Thymus (tissue), 14 donors: ENCODE measurements at places on chromosomes 3 and 15.

DNA sequence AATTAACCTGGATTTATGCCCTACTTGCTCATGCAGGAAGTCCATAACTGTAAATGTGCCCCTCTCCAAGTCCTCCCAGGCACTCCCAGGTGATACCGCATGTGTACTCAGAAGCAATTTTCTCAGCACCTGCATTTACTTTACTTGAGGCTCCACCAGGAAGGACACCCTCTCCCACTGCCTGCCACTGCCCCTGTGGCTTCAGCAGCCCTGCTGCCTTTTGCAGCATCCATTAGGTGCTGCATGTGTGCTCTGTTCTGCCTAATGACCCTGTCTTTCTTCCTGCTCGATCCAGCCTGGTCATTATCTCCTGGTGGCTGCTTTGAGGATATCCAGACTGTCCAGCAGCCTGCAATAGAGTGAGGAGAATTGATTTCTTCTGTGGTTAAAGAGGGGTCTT lies 107.6 kb upstream of the SEMA6D start:
- no peak for DNase-seq

DNA sequence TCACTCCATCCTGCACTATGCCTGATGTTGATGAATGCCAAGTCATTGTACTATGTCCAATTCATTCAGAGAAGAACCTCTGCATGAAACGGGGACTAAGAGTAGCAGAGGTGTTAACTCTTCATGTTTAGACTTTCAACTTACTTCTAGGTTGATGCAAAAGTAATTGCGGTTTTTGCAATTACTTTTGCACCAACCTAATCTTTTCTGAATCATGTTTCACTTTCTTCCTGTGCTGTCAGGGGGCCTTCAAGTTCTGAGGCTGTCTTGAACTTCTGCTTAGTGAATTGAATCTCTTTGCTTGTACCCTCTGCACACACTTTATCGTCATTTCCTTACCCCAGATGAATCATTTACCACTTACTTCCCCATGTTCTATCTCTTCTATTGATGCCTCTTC lies 636.2 kb downstream of the NAALADL2 start:
- no peak for DNase-seq

- no peak for DNase-seq
Measured at GRCh38 chr3:50666837-50667236, 7.9 kb upstream of the DOCK3 start.

- no peak for DNase-seq
Measured at GRCh38 chr15:68310178-68310803, 32.7 kb downstream of the FEM1B start.

DNA sequence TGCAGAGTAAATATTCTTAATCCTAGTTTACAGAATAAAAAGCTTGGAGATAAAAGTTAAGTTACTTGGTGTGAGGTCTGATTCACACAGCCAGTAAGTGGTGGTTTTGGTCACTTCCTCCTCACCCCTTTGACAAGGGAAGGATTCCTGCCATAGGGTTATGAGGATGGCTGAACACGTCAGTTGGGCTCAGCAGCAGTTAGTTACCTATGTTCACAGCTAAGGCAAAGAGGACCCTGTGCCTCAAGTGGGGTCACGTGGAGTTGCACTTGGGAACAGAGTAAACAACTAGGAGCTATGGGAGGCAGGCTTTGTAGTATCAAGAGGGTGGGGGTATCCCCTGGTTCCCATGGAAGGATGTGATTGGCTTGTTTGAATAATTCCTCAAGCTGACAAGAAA lies 232.2 kb downstream of the UBE2E2 start:
- no peak for DNase-seq

- DNase-seq: no peak
Measured at GRCh38 chr15:73712107-73712506, 27.9 kb downstream of the CD276 start.

DNA sequence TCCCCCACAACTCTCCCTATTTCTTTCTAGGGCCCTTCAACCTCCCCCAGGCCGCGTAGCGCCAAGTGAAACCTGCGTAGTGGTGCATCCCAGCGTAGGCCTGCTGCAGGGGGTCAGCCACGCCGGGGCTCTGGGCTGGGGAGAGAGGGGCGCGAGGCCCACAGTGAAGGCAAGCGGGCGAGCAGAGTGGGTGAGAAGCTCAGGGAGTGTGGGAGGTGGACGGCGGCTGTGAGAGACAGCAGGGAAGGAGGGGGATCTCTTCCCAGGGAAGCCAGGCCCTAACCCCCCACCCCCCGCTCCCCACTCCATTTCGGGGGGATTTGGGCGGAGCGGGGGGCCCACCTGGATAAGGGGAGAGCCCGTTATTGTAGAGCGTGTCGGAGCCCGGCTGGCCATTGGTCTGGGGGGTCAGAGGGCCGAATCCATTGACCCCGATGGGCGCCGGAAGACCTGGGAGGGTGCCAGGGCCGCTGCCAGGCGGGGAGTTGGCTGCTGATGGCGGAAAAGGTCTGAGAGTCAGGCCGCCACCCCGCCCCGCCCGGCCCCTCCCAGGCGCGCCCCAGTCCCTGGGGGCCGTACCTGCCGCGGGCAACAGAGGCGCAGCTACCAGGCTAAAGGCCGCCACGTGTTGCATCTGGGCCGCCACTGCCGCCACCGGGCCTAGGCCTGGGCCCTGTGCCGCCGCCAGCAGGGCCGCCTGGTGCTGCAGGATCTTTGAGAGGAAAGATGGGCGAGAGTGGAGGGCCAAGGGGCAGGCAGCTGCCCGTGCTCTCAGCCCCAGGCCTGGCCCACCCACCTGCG lies 16.6 kb upstream of the PARP6 start:
- no peak for DNase-seq

DNA sequence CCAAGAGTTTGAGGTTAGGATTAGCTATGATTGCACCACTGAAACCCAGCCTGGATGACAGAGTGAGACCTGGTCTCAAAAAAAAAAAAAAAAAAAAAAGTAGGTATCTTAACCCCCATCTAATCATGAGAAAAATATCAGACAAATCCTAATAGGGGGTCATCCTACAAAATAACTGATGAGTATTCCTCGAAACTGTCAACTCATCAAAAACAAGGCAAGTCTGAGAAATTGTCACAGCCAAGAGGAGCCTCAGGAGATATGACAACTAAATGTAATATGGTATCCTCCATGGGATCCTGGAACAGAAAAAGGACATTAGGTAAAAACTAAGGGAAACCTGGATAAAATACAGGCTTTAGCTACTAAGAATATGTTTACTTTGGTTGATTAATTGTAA lies 70.6 kb downstream of the LRRC49 start:
- DNase-seq: no peak

- no peak for DNase-seq
Measured at GRCh38 chr3:27680517-27681246, 41.4 kb downstream of the EOMES start.

DNA sequence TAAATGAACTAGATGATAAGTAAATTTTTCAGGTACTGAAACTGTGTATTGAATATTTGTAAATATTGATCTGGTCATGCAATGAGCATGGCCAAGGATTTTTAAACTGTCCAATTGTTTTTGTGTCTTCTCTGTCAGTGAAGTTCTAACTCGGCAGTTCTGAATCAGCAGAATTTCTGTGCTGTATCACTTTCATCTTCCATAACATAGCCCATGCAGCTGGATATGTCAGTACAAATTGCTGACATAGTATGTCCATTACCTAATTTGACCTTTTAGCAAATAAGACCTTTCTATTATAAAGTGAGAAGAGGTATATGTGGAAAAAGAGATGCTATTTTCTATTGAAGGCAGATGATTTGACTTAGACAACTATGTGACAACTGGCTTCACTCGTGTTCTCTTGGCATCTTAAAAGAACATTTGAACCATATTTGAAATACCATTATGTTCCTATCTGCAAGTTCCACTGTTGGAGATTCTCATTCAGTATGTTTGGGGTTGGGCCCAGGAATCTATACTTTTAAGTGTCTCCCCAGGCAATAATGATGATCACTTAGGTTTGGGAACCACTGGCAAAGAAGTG lies 90.4 kb downstream of the CMSS1 start:
- no peak for DNase-seq

GRCh38 chr3:10495003-10495402 lies 10.4 kb downstream of the ATP2B2 start:
- no peak for DNase-seq

DNA sequence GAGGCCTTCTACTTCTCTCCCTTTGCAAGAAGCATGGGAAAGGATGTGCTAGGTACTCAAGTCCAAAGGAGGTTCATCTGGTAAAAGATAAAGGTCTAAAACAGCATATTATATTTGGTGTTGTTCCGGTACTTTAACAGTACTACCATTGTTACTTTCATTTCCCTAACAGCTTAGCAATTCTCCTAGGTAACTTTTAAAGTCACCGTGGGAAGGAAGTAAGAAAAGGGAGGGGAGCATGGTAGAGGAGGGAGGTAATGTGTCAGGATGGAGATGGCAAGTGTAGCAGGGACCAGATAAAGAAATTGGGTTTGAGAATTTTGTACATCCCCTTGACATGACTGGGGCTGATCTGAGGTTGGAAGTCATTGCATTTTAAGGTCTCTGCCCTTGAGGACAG lies 89.4 kb upstream of the SKOR1 start:
- DNase-seq: no peak

DNA sequence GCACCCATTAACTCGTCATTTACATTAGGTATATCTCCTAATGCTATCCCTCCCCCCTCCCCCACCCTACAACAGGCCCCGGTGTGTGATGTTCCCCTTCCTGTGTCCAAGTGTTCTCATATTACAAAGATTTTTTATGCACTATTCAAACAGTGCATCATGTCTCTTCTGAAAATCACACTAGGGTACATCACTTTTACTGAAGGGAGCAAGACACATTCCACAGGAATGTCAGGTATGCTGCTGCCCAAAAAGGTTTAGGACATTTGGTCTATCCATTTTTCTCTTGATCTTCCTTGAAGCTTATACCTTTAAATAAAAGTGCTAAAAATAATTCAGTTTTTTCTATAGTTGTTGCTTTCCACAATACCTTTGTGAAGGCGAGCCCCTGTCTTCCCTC lies 9.2 kb upstream of the EPHA3 start:
- DNase-seq: no peak

- no peak for DNase-seq
Measured at GRCh38 chr3:197268294-197268693, 30.1 kb downstream of the DLG1 start.

DNA sequence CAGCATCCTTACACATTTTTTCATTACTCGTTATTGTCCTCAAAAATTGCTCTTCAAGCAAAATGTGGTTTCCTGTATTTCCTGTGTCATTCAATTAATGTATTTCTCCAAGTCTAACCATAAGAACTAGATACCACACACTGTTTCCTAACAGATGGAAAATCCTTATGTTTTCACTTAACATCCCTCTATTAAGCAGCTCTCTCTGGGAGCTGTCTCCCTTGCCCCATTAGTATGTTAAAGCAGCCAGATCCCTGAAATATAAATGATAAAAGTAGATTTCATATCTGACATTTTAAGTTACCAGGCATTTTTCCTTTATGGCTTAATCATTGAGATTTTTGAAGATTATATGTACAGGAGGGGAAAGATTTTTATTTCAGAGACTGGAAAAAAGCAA lies 15.9 kb downstream of the PFN2 start:
- DNase-seq: no peak

GRCh38 chr3:11522398-11522715 lies 121.4 kb downstream of the VGLL4 start:
- DNase-seq: no peak

- no peak for DNase-seq
Measured at GRCh38 chr15:84992157-84992944, 10.7 kb downstream of the PDE8A start.

DNA sequence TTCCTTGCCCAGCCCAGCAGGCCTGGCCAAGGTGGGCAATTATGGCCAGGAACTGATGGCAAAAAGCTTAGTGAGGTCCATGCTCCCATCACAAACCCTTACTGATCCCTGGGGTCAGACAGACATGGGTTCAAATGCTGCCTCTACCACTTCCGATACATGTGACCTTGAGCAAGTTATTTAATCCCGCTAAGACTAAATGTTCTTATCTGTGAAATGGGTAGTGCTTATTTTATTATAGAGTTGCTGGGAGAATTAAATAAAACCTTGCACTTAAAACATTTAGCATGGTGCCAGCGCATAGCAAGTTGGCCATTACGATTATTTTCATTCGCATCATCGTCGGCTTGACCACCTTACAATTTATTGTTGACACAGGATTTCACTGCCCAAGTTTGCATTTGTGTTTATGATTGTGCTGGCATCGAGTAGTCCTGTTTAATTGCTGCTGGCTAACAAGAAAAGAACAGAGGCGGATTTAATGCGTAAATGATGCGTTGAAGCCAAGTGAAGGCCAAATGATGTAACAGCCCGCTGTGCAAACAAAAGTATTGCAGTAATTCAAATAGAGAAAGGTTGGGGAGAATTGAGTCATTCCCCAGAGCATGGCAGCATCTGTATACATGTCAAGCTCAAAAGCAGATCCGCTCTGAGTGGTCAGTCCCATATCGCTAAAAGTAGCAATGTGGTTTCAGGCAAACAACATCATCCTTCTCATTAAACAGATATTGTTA lies 7.3 kb upstream of the FURIN start:
- no peak for DNase-seq

DNA sequence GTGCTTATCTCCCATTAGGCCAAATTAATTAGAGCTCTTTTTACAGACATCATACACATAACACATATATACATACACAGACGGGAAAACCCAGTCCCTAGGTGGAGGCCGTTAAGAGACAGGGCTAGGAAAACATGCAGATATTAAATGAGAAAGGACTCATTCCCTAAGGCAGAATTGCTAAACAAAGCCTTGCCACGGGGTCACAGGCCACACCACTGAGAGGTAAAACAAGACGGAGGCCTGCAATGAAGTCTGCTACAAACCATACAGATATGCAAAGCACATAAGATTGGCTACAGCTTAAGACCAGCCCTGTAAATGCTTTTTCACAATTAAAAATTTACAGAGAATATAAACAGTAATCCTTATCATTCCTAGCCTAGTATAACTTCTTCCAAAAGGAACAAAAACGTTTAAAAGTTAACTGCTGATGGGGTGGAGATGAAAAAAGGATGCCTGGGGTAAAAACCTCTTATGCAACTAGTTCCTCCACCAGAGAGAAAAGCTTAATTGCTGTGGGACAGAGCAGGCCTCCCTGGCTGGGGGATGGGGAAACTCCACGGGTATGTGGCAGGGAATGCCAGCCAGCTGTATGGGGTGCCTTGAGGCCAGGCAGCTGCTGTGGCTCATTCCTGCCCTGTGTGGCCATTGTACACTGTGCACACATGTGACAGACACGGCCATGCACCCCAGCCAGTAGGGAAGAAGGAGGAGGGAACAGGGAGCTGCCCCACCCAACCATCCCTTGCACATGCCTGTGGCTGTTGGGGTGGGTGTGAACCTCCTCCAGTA lies 481.4 kb upstream of the LMCD1 start:
- no peak for DNase-seq

- no peak for DNase-seq
Measured at GRCh38 chr3:106635271-106635670, 742.0 kb upstream of the CCDC54 start.

DNA sequence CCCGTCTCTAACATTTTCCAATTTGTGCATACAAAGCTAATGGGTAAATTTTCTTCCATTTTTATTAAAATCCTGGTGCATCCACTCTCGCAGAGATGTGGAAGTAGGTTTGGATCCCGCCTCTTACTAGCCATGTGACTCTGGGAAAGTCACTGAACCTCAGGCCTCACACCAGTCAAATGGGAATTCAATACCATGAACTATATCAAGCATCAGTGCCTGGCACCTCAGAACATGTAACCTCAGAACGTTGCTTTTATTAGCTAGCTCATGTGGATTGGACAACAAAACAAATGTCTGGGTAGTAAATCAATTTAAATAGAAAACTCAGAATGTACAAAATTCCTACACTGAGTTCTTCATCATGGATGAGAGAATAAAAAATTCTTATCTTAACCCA lies 60.7 kb downstream of the ANXA2 start:
- no peak for DNase-seq

GRCh38 chr15:96733721-96734120 lies 403.2 kb downstream of the NR2F2 start:
- DNase-seq: no peak

GRCh38 chr3:154480033-154480432 lies 50.0 kb upstream of the GPR149 start:
- no peak for DNase-seq
